Stimulated activated CD4-positive, alpha-beta T cell treated with anti-CD3 and anti-CD28 coated beads, Interleukin-15, amount 100 ng/mL, for 48 hours (primary cell): ENCODE measurements at places on chromosomes 1 and 21.

- no peak for DNase-seq
These were observed 18.1 kb downstream of the VANGL2 start for GRCh38 chr1:160418483-160418882.

DNA sequence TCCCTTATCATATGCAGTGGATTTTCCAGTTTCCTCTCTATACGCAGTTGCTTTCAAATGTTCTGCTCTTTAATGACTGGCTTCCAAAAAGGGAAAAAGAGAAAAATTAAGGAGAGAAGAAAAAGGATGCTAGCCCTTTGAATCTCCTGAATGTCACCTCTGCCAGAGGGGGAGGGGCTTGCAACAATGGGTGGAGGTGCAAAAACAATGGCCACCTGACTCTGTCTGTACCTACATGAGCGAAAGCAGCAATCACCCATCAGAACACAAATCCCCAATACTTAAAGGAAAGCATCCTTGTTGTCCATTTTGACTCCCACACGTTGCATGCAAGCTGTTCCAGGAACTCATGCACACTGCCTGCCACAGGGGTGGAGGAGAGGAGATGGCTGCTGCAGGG lies 61.2 kb downstream of the CCDC30 start:
- no peak for DNase-seq

DNA sequence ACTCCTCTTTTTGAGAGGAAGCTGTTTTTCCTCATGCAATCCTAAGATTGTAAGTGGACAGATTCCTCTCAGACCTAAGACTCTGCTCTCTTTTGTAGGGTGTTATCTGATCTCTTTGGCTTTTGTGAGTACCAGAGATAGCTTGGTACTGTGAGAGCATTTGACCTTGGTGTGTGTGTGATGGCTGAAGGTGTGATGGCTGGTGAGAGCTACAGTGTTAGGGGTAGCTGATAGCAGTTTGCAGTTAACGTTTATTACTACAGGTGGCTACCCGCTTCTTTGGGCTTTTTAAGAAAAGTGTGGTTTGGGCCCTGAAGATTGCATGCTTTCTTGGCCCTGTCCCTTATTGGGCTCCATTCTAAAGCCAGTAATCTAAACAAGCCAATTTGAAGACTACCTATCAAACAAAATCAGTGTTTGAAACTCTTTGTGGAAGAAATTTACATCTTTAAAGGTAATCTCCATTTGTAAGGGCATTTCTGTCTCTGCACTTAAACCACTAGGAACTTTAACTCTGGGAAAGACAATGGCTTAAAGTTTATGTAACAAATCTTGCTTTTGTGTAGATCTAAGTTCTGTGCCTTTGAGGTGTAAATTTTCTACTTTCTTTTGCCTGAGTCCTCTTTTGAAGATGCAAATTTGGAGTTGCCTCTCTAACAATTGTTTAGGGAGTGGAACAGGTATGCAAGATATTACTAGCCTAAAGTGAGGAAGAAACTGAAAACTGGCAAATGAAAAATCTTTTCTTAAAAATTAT lies 85.3 kb upstream of the SERBP1 start:
- DNase-seq: no peak

DNA sequence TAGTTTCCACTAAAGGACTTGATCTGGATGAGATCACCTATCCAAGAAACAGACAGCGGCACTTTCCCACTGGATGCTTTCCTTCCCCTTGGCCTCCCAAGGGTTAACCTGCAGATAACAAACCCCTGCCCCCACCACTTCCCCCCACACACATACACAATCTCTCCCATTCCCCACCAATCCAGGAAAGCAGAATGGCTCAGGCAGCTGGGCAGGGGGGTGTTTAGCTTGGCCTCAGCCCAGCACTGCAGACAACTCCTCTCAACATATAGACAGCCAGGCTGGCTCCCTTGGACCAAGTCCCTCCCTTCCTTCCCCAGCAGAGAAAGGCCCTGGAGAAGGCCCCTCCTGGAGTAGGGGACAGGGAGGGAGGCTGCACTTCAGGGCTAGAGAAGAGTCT lies 24.6 kb downstream of the PLEKHA6 start:
- no peak for DNase-seq

DNA sequence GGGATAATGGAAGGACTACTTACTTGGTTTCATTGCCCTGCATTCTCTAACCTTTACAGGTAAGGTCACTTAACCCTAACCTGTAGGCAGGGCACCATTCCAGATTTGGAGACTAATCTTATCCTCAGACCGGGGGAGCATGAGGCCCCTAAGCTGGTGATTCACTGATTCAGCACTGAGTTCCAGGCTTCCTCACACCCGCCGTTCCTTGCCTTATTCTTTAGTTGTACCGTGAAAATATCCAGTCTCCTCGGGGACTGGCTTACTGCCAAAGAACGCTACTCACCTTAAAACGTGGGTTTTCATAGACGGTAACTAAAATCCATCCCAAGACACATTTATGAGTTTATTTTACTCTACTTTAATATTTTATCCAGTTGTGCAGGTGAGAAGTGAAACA lies 44.3 kb upstream of the COL24A1 start:
- no peak for DNase-seq

DNA sequence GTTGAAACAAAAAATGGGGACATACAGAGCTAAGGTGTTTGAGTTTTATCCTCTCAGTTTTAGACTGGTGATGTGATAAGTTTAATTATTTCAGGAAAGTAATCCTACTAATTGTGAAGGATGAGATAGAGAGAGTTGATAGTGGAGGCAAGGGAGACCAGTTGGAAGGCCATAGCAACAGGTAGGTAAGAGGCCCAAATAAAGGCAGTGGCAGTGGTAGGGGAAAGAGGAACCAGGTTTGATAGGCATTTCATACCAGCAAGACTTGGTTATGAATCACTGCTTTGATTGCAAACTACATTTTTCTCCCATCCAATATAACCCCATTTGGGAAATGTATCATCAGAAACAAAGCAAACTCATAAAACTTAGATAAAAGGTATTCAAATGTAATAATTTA lies 63.1 kb upstream of the SH3GLB1 start:
- no peak for DNase-seq

DNA sequence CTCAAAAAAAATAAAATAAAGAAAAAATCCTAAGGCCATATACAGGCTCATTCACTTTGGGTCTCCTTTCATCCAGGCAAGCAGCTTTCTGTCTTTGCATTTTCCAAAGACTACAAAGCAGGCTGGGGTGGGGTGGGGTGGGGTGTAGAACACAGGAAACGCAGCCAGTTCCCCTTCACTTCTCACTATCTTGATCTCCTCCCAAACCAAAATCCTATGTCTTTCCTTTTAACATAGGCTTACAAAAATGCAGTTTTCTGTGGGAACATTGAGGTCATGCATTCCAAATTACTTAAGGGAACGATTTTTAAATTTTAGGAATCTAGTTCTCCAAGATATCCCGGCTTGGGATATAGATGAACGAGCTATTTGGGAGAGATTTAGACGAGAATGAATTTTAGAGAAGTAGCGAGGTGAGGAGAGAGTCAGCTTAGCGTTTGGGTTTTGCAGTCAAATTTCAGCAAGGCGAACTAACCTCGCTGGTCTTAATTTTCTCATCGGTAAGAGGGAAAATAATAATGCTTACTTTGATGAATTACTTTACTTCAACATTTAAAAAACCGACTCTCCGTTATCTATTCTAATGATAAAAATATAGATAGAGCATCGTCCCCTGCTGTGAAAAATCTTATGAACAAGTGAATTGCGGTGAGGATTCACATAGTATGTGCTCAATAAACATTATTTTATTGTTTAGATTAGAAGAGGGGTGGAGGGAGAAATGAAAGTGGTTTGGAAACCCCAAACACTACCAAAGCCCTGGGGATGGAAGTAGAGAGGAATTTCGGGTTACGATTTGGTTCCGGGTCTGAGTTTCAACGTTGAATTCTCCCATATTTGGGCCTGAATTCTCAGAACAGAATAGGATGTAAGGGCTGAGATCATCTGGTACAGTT lies 735 bp upstream of the STX12 start:
- no peak for DNase-seq

DNA sequence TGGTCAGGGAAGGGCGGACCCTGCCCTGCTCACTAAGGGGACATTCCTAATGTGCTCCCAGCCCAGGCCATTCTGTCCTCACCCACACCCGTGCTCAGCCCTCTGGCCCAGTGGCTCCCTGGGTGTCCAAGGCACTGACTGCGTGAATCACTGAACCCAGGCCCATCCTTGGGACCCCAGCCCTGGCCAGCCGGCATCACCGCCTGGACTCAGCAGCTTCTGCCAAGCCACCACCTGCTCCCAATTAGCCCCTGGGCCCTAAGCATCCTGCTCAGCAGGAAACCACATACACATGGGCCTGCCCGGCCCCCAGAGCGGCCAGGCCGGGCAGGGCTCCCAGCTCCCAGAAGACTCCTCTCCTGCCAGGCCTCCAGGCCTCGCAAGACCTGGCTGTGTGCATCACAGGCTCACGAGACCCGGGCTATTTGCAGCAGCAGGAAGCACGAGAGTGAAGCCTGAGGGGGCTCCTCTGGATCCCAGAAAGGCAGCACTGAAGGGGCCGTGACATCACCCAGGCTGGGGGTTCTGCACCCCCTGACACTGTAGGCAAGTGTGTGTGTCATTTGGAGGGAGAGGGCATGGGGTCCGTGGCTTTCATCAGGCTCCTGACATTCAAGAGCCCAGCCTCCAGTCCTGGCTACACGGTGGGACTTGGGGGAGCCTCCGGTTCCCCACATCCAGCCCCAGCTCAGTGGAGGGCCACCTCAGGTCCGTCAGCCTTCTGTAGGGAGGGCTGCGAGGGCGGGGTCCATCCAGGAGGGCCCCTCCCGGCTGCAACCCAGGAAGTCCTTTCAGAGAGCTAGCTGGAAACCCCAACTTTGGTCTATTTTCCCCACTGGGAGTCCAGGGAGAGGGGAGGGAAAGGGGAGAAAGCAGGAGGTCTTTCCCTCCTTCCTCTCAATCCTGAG lies 1.6 kb downstream of the MFAP2 start:
- no peak for DNase-seq

DNA sequence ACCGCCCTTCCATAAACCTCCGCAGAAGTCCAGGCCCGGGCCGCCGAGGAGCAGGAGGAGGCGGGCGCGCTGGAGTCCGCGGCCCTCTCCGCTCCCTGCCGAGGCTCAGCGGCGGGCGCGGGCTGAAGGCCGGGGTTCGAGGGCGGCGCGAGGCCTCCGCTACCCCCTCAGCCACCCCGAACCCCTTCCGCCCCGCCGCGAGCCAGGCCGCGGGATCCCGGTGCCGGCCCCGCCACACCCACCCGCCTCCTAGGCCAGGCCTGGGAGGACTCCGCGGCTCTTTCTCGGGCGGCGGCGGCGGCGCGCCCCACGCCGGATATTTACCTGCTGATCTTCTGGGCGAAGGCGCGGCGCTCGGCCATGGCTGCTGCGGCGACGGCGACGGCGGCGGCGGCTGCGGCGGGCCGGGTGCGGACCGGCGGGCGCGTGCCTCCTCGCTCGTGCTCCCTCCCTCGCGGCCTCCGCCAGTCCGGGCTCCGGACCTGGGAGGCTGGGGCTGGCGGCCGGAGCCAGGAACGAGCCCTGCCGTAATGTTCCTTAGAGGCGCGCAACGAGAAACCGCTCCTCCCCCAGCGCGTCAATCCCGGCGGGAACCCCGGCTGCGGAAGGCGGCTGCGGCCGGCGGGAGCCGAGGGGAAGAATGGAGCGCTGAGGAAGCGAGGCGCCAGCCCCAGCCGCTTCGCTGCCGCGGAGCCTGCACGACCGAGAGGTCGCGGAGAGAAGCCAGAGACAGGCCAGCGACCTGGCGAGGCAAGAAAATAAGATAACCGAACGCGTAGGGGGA lies at the start of gene DOCK7:
Gene DOCK7, minus strand, starts transcription at position 484 of the 784 bp plus-strand sequence. Its CDS starts 122 bp downstream, at position 362.
- peak; percentile 25 for DNase-seq
